ENCODE measurements at places on chromosomes 5 and 9.

DNA sequence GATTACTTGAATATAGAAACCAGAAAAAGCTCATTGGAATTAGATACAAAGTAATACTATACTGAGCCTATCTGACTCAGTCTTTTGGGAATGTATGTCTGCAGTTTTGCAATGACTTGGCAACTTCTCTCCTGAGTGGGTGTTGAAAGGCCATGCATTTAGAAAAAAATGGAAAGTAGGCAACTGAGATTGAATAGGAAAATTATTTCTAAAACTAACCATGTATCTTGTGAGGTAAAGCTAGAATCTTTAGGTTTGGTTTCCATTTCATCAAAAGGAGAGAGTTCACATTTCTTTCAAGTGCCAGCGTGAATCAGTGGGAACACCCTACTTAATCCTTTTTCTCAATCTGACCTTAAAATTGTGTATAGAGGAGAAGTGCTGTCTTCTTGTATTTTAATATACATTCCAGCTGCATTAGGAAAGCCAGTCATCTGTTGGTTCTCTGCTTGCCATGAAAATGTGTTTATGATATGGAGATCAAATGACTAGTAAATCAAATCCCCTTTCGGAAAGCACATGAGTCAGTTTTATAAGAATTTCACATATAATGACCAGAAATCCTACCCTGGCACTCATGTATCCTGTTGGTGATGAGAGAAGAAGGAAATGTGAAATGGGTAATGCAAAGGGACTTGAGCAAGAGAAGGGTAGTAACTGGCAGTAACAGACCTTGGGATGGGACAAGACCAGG, 30.4 kb downstream of the NFX1 start:
- DNase-seq, result no peak

- no peak for DNase-seq
Measured at GRCh38 chr5:136350343-136350742, 15.0 kb downstream of the TRPC7 start.

DNA sequence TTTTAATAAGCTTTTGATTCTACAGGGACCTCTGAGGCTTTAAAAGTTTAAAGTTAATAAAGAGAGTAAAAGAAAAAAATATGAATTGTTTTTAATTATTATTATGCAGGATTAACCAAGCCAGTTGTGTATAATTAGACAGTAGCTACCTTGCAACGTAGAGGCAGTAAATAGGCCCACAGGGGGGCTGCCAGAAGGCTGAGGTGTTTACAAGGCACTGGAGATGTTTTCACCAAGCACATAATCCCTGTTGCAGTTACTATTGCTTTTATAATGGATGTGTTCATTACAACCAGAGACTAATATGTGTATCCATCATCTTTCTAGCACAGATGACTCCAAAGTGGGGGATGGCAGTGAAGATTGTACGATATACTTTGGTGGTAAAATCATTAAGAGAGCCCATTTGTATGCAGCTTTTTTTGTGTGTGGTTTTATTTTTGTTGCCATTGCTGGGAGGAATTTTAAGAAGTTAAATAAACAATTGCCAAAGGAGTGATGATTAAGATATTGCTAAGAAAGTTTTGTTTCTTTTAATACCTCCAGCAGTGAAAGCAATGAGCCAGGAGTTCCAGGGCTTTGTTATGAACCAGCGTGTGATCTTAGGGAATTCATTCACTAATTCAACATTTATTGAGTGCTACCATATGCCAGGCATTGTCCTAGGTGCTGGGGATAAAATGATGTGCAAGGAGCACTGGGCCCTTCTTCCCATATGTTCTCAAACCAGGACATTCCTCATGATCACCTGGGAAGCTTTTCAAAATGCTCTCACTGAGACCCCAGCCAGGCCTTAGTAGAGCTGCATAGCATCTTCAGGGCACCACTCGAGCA, 138.7 kb upstream of the EFNA5 start:
- DNase-seq, result no peak

DNA sequence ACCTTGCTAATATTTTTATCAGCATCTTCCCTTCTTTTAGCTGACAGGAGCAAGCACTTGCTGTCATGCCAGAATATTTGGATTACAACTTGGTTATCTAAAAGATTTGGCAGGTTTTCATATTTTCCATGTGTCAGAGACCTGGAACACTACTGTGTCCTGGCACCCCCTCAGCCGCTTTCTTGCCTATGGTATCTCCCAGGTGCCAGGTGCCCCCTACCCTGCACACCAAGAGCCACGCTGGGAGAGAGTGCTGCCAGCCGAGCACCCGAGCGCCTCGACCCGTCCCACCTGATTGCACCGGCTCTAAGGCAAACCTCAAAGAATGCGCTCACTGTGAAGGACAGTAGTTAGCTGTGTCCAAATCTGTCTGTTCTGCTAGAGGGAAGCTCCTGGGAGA, 84.8 kb downstream of the GTF3C4 start:
- no peak for DNase-seq

- no peak for DNase-seq
Measured at GRCh38 chr5:141651728-141652105, 499 bp upstream of the FCHSD1 start.

DNA sequence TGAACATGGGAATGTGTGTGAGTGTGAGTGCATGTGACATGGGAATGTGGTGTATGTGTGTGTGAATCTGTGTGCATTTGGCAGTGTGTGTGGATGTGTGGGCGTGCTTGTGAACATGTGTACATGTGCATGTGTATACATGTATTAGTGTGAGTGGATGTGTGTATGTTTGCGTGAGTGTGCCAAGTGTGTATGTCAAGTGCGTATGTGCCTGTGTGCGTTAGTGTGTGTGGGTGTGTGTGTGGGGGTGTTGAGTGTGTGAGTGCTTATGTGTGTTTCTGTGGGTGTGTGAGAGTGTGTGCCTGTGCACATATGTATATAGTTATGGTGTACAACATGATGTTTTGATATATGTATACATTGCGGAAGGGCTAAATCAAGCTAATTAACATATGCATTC, 244.3 kb downstream of the GADD45G start:
- DNase-seq, result no peak

- DNase-seq, result no peak
Measured at GRCh38 chr9:17480966-17481365, 97.9 kb upstream of the SH3GL2 start.

GRCh38 chr5:74272024-74272775, 368.3 kb downstream of the ENC1 start:
- DNase-seq, result no peak

GRCh38 chr9:93579711-93580516, 3.5 kb downstream of the PHF2 start:
- DNase-seq, result no peak

DNA sequence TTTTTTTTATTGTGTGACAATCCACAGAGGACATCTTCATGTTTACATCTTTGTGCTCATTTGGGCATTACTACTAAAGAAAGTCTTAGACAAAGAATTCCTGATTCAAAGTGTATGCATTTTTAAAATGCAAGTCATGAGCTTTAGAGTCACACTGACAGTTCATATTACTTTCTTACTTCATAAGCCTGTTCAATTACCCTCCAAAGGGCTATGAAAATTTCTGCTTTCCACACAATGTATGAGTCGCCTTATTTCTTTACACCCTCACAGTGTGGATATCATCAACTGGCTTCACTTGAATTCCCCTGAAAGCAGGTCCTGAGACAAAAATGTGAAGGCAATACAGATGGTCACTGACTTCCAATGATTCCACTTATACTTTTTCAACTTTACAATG, 280.4 kb upstream of the PTGER4 start:
- DNase-seq, result no peak

DNA sequence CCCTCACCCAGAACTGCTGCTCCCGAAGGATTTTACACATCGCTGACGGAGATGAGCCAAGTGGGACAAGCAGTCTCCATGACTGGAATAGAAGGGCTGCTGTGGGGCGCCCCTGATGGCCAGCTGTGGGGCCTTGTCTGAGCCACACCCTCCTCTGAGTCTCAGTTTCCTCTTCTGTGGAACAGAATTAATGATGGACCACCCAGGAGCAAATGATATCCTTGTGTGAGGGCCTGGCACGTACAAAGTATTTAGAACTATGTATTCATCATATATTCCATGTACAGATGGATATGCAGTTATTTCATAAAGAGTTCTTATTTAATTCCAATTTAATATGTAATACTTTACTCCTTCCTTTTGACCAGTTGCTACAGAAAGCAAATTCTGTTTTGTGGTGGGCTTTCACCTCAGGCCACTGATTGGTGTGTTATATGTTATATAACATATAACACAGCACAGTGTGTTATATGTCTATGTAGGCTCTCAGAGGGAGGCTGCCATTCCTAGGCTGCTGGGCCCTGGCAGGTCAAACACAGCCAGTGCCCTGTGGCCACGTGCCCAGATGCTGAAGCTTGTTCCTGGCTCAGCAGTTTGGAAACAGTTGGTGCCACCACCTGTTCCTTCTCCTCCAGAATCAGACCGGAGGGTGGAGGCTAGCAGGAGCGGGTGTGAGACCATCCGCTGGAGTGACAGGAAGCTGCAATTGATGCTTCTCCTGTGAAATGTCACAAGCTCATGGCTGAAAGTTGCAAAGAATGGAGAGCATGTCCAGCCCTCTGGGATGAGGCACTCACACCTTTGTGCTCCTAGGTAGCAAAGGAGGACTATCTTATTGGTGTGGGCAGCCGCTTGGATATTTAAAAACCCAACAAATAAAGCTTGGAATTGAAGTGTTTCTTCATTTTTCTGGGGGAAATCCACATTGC, 4.4 kb upstream of the FGD3 start:
- no peak for DNase-seq

GRCh38 chr9:23796209-23796608, 29.8 kb downstream of the ELAVL2 start:
- no peak for DNase-seq

- DNase-seq, result no peak
Measured at GRCh38 chr5:176697934-176698538, 50.8 kb downstream of the TSPAN17 start.
